ENCODE measurements at places on chromosomes 7 and 10. TPM values are rescaled to one million over a fixed set of nuclear protein-coding genes. Genes with fewer than 3 reads are reported as not detected.
A peak's percentile ranks its signal among the peaks of the same experiment; 100 is the strongest.

- DNase-seq: no peak
These were observed 273.1 kb downstream of the SEMA3D start for GRCh38 chr7:84913731-84914130.

DNA sequence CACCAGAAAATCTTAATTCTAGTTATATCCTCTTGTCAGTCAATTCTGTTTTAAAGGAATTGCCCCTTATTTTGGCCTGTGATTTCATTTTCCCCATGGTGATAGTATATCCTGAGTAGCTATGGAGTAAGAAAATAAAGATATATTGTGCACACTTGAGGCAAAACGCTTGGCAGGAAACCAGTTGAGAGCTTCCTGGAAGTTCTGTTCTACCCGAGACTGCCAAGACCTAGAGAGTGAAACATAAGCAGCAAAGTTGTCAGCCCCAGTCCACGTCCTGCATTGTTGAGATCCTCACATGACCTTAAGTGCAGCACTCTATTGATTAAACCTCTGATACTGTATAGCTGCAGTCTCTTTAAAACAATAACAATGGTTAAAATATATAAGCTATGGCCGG, 235.2 kb downstream of the CDC14C start:
- DNase-seq: no peak

- no peak for DNase-seq
These were observed 77.9 kb upstream of the RHOBTB1 start for GRCh38 chr10:61021926-61022325.

- DNase-seq: no peak
These were observed 91.1 kb upstream of the MGMT start for GRCh38 chr10:129375912-129376311.

- DNase-seq: peak; percentile 55
These were observed 33.6 kb downstream of the GPER1 start for GRCh38 chr7:1121476-1121875.

DNA sequence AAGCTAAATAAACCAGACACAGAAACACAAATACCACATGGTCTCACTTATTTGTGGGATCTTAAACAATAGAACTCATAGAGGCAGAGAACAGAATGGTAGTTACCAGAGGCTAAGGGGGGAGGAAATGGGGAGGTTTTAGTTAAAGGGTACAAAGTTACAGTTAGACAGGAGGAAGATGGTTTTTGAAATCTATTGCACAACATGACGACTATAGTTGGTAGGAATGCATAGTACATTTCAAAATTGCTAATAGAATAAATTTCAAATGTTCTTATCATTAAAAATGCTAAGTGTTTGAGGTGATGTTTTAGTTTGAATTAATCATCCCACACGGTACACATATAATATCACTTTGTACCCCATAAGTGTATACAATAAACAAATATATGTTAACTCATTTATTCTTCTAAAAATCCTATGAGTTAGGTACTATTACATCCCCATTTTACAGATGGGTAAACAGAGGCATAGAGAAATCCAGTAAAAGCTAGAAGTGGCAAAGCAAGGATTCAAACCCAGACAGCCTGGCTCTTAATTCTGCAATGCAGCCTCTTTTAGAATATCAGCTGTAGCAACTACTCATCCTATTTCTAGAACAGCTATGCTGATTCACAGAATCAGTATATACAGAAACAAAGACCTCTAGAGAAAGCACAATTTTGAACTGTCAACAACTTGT, 50.9 kb downstream of the HBP1 start:
- no peak for DNase-seq

- DNase-seq: no peak
These were observed 61.0 kb upstream of the MKI67 start for GRCh38 chr10:128186959-128187787.

The CYP3A4 gene
- total RNA-seq: not detected

All from cardiac septum (tissue), 1 donor.